ENCODE measurements at places on chromosomes 12 and 14.

- peak; percentile 2 for DNase-seq
These were observed 193.9 kb downstream of the EMP1 start for GRCh38 chr12:13390381-13390861.

DNA sequence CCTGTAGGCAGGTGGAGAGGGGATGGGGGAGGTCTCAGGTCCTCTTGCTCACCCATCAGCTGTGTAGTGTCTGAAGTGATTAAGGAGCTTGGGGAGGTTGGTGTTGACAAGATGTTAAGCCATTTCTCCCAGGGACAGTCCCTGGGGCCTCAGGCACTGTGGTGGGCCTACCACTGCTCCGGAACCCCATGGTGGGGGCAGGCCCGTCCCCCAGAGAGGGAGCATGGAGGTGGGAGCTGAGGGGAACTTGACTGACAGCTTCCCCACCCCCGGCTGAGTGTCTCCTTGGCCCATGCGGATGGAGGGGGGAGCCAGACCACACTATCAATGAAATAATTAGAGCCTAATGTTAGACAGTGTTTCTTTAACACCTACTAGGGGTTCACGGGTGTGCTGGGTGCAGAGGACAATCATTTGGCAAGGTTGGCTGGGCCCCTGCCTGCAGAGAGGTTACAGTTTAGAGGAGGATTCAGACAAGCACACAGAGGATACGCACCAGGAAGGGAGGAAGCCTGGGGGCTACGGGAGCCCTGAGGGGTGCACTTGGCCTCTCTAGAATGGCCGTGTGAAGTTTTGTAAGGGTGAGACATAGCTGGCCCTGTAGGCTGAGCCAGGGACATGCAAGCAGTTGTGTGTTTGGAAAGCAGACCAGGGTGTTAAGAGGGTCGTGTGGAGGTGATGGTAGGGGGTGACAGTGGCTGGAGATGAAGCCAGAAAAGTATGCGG lies 19.3 kb upstream of the KRT80 start:
- DNase-seq, result no peak

DNA sequence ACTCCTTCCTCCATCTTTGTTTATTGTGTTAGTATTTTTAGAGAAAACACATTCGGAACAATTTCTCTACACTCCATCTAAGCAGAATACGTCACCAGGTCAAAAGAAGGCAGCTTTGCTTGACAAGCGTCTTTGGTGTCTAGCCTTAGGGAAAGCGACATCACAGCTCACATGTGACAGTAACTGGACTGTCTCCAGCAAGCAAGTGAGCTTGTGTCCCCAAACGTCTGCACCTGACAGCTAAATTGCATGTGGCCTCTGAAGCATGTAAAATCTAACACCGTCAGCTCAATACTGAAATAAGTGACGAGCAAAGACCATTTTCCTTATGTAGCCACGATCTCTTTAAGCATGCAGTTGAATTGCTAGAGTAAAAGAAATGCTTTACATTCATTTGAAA lies 509.8 kb downstream of the GLT1D1 start:
- no peak for DNase-seq

DNA sequence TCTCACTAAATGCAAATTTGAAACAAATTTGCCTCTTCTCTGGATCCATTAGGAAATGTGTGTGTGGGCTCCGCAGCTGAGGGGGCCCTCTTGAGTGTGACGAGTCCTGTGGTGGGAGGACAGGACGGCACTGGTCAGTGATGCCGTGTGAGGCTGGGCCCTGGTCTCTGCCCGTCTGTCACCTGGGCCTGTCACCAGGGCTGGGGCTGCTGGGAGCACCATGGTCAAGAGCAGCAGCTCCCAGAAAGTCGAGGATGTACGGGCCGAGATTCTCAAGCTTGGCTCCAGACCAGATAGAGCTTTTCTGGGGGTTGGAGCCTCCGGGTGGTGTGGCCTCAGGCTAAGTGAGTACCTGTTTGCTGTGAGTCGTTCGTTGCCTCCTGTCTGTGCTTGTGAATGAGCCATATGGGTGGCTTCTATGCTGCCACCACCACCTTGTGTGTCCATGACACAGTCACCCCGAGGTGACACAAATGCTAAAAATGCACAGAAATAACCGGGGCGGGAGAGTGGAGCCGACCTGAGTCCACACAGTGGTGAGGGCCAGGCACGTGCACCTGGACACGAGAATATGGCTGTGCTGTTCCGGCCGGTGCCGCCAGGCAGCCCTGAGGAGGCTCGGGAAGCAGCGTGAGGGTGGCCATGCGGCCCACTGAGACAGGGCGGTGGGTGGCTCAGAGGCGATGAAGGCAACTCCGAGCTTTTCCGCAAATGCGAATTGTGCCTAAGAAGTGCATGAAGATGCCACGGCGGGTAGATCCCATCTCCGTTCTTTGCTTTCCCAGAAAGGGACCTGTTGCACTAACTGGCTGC lies 8.7 kb downstream of the PGAM5 start:
- no peak for DNase-seq

GRCh38 chr12:202081-202731 lies 11.8 kb downstream of the SLC6A12 start:
- DNase-seq, result no peak

- no peak for DNase-seq
These were observed 11.4 kb upstream of the TAC3 start for GRCh38 chr12:57027805-57028153.

DNA sequence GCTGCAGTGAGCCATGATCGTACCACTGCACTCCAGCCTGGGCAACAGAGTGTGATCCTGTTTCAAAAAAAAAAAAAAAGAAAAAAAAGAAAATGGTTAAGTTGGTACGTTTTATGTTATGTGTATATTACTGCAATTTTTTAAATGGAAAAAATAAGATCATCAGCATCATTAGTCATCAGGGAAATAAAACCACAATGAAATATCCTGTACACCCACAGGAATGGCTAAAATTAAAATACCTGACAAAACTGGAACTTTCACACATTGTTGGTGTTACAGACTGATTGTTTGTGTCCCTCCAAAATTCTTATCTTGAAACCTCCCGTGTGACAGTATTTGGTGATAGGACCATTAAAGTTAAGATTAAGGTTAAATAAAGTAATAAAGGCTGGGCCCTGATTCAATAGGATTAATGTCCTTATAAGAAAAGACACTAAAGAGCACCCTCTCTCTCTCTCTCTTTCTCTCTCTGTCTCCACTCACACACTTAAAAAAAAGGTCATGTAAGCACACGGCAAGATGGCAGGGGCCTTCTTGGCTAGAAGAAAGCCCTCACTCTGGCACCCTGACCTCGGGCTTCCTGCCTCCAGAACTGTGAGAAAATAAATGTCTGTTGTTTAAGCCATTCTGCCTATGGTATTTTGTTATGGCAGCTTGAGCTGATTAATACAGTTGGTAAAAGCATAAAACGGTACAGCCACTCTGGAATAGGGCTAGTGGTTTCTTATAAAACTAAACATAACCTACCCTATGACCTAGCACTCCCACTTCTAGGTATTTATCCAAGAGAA lies 48.3 kb upstream of the ZFP36L1 start:
- DNase-seq, result no peak

DNA sequence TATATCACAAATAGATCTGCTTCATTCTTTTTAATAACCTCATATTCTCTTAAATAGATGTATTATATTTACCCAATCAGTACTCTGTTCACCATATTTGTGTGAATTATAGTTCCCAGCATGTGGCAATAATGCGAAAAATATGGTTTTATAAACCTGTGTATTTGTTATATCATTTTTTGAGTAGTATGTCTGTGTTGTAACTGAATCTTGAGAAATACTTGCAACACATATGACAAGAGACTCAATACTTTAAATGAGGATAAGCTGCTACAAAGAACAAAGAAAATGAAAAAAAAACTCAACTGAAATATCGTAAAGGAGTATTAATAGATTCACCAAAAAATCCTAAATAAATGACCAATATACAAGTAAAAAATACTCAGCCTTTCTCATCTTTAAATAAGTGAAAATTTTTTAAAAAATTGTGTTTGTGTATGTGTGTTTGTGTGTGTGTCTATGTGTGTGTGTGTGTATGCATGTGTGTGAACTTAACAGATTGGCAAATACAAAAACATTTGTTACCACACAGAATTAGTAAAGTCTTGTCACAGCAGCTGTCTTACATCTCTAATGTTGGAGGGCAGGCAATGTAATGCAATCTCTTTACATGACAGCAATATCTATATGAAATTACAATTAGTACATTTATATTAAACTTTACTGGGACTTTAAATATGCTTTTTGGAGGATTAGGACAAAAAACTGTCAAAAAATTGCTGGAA lies 441.9 kb upstream of the MGAT4C start:
- DNase-seq, result no peak

DNA sequence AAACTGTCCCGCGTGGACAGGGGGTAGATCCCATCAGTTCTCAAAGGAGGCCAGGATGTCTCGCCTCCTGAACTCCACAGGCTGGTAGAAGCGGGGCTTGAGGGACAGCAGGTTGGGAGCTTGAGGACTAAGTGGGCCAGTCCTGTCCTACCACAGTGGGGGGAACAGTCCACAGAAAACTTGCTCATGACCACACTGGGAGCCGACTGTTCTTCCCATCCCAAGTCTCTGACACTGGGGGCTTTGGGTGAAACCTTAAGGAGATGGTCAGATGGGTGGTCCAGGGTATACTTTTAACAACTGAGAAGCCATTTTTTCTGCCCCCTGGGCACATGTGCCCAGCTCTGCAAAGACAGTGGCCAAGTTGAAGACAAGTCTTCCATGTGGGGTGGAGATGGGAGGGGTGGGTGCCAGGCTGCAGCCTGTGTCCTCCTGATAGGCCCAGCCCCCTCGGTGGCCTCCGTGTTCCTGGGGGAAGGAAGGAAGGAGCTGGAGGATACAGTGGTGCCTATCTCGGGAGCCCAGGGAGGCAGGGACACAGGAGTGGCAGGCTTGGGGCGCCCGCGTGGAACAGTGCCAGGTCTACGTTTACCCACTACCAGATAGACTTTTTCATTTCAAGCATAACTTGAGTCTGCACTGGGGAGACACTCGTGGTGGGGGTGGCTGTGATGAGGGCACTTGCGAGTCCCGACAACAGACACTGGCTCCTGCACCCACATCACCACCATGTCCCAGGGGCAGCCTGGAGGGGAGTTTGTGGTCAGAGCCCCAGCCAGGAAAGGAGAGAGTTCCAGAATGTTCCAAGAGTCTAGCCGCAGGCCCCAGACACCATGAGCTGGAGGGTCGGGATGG lies 14.7 kb downstream of the RHOF start:
- no peak for DNase-seq

DNA sequence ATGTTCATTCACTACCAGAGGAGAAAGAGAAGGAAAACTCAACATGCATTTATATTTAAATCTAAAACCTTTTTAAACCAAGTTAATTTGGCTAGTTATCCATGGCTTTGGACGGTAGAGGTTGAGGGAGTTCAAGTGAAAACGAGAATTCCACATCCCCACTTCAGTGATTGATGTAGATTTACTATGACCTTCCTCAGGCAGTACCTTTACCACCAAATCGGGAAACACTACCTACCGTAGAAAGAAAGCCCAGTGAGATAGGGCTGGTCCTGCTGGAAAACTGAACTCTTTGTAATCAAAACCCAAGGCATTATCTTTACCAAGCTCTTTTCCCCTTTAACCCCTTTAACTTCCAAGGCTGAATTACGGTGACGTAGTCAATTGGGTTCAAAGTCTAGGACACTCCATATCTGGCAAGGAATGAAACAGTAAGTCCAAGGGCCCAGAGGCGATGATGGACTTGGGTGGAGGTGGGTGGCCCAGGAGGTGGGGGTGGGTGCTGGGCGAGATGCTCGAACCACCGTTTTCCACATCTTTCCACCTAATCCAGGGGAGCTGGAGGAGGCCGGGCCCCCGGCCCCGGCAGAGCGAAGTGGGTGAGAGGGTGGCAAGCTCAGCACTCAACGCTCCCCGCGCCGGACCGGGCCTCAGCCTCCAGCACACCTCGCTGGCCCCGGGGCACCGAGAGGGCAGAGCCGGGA lies 618 bp downstream of the SEC23A start:
- DNase-seq, result peak; percentile 31

DNA sequence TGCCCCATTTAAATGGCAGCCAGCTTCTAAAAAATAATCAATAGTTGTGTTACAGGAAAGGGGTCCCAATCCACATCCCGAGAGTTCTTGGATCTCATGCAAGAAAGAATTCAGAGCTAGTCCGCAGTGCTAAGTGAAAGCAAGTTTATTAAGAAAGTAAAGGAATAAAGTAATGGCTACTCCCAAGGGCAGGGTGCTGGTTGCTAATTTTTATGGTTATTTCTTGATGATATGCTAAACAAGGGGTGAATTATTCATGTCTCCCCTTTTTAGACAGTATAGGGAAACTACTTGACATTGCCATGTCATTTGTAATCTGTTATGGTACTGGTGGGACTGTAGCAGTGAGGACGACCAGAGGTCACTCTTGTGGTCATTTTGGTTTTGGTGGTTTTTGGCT lies 591.3 kb downstream of the LRFN5 start:
- DNase-seq, result no peak

DNA sequence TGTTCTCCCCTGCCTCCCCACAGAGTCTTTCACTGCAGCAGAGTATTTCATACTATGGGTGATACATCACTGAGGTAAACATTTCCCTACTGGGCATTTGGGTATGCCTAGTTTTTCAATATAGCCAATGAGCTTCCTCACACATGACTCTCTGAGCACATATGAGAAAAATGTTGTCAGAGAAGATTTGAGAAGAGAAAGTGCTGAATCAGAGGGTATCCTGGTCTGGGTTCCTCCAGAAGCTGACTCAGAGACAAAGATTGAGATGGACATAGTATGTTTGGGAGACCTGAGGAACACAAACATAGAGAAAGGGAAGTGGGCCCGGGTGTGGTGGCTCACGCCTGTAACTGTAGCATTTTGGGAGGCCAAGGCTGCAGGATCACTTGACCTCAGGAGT lies 12.6 kb downstream of the SLC8B1 start:
- peak; percentile 77 for DNase-seq

DNA sequence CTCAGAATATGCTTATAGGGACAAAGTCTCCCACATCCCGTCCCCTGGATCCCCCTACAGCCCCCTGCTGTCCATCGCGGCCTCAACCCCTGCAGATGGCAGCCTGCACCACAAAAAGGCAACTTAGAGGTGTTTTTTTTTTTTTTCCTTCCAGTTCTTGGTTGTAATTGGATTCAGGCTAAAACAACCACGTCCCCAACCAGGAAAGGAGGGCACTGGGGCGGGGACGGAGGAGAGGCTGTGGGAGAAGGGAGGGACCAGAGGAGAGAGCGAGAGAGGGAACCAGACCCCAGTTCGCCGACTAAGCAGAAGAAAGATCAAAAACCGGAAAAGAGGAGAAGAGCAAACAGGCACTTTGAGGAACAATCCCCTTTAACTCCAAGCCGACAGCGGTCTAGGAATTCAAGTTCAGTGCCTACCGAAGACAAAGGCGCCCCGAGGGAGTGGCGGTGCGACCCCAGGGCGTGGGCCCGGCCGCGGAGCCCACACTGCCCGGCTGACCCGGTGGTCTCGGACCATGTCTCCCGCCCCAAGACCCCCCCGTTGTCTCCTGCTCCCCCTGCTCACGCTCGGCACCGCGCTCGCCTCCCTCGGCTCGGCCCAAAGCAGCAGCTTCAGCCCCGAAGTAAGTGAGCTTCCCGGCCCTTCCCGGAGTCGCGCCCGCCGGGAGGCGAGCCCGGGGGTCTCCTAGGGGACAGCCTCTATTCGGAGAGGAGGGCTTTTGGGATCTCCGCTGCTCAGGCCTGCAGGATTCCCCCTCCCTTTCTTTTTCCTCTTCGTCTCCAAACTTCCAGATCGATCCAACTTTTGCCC lies at the start of gene MMP14:
Gene MMP14 (plus strand): TSS at position 285 of the 813 bp plus-strand sequence. CDS start 233 bp downstream, at position 518.
- DNase-seq, result peak; percentile 72

Measured in brain microvascular endothelial cell (primary cell).